ENCODE measurements at places on chromosomes 2 and 18.

- no peak for DNase-seq
Observed at GRCh38 chr2:195338856-195339255, 318.2 kb upstream of the SLC39A10 start.

DNA sequence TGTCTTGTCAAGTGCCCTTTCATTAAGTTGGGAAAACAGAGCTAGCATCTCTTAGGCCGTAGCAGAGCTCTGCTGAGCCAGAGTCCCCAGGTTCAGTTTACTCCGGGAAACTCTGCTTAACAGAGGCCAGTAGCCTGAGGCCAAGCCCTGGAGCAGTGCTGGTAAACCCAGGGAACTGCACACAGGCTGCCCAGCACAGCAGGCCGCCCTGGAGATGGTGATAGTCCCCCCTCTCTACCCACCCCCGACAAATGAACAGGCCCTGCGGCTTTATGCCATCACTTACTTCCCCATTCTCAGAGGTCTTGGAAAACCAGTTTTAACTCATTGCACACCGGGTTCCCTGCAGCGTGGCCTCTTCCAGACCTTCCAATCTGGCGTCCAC lies 3.5 kb downstream of the CNNM4 start:
- DNase-seq, result no peak

DNA sequence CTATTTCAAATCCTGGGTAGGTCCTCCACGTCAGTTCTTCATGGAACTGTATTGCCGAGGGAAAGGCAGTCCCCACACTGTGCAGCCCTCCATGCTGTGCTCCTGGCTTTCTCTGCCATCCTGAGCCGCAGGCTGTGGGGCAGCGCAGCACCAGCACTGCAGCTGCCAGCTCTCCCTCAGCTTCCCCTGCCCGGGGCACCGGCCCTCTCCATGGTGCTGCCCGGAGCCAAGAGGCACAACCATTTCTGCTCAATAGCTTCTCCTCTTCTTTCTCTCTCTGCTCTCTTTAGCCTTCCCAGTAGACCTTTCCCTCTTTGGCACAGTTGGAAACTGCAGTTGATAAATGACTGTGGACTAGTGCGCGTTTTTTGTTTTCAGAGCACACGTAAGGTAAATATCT lies 12.1 kb downstream of the ANKRD23 start:
- DNase-seq, result no peak

DNA sequence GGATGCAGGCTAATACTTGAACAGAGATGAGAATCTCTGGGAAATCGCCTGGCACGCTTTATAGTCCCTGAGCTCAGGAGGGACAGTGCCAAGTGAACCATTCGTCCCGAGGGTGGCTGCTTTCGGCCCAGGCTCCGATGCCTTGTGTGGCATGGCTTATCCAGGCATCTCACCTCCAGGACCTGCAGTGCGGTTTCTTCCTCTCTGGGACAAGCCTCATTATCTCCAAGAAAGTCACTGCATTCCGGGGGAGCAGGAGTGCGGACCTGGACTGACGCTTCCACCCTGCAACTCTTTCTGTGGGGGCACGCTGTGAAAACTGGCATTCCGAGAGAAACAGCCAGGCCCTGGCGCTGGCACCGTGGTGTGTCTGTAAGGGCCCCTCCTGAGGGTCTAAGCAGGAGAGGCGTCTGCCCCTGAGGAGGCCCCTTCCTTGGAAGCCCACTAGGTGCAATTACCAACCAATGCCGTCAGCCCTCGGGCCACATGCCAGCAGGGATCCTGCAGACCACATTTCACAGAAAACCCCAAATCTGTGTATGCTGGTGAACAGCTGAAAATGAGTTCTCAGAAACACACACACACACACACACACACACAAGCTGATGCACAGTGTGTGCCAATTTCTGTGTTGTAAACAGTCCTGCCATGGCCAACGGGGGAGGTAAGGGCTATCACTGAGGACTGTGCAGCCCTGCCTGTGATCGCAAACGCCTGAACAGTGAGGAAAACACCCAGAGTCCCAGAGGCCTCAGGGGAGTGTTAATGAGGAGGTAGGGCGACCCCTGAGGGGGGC lies 351.9 kb upstream of the SALL3 start:
- DNase-seq, result no peak

DNA sequence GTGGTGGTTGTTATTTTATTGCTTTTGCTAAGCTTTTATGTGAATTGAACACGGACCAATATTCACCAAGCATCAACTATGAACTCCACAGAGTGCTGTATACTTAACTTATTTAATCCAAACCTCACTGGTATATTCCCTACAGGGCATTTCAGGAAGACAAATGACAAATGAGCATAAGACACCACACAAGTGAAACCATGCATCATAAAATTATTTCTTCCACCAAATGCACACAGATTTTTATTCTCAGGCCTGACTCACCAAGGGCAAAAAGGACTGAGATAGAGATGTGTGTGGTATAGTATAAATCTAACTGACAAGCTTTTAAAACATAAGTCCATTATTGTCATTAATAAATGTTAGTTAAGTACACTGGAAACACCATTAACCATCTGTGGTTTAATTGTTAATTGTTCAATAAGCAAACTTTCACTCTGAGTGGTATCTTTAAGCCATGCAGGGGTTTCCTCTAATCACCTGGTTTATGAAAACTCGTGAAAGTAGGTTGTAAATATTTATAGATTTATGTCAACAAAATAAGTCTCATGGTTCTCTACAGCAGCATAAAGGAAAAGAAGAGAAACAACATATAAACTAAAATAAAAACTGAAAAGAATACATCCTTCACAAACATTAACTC lies 77.6 kb upstream of the CRIM1 start:
- DNase-seq, result no peak

DNA sequence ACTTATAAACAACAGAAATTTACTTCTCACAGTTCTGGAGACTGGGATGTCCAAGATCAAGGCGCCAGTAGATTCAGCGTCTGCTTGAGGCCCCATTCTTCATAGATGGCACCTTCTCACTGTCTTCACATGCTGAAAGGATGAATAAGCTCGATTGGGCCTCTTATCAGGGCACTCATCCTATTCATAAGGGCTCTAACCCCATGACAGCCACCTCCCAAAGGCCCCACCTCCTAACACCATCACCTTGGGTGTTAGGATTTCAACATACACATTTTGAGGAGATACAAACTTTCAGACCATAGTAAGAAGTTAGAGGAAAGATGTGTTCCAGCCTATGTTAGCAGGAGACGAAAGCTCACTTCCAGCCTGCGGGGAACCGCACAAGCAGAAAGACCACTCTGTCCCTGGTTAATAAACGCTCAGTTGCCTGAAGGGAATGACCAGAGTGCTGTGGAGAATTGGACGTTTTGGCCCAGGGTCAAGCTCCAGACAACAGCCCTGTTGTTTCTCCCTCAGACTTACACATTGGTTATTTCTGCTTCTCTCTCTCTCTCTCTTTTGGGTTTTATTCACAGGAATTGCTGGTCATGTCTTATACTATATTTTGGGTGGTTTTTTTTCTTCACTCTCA lies 90.3 kb downstream of the MAPRE2 start:
- no peak for DNase-seq

DNA sequence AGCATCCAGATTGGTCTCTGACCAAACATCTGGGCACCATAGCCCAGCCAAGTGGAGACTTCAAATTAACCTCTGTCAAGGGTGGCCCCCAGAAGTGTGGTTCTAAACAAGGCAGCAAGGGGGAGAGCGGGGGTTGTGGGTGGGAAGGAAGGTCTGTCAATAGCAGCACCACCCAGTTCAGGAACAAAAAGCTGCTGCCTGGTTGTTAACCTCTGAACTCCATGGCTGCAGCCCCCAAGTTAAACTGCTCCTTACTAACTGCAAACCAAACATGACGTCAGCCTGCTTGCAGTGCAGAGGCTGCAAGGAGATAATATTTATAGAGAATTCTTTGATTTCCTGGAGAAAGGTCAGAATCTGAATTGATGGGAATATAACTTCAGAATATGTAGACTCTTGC lies 76.5 kb downstream of the ARL4C start:
- DNase-seq, result no peak

GRCh38 chr2:26889796-26890195 lies 41.9 kb downstream of the DPYSL5 start:
- no peak for DNase-seq

GRCh38 chr2:215772634-215773563 lies 240.5 kb downstream of the MREG start:
- no peak for DNase-seq

DNA sequence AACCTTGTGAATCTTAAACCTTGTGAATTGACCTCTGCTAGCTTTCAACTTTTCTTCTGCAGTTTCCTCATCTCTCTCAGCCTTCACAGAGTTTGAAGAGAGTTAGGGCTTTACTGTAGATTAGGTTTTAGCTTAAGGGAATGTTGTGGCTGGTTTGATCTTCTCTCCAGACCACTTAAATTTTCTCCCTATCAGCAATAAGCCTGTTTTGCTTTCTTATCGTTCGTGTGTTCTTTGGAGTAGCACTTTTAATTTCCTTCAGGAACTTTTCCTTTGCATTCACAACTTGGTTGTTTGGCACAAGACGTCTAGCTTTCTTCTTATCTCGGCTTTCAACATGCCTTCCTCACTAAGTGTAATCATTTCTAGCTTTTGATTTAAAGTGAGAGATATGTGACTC lies 2.8 kb upstream of the CDCA7 start:
- no peak for DNase-seq

DNA sequence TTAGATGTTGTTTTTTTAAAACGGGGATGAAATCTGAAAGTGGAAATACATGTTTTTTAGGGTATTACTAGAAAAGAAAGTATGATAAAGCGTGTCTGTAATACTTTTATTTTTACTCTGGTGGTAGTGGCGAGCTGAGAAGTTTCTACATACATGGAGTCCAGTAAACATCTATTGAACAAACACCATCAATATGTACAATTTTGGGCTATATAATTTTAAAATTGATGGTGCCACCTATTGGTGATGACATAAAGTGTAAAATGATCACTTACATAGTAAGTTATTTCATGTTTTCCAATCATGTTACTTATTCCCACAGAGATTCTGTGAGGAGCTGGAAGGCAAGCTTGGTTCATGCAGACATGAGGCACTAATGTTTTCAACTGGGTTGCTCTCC lies 31.5 kb upstream of the NFE2L2 start:
- no peak for DNase-seq

DNA sequence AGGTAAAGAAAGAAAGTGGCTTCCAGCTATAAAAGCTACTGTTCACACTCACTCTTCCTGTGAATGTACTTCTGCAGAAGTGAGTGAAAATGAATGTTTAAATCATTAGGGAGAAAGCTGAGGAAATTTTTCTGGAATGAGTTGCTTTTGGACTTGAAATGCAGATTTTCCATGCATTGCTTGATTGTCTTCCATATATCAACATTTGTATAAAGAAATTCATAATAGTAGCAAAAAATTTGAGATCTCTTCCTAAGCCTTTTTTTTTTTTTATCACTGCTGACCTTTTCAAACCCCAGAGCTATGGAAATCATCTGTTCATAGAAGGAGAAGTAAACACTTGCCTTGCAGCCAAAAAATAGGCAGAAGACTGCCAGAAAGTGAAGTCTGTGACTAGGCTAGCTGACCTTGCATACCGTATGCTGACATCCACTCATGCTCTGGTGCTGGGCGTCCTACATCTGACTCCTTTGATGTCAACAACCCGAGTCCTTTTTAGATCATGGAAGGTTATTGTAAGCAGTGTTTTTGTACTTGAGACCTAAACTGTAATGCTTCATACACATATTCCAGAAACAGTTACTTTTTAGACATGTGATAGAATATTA lies 154.5 kb upstream of the RASGRP3 start:
- no peak for DNase-seq

- DNase-seq, result no peak
Observed at GRCh38 chr2:44324971-44325426, 36.3 kb downstream of the PREPL start.
